A549 treated with AZD2906 at 1 μM for 4 hours (cell line): ENCODE measurements at places on chromosomes 12 and 14. TPM values are rescaled to one million over a fixed set of nuclear protein-coding genes. Genes with fewer than 3 reads are reported as not detected.

The MYH6 gene
- total RNA-seq, result 0.08 to 0.17 TPM (median 0.10 TPM) in 5 replicates

The CD27 gene
- total RNA-seq, result not detected in 5 replicates

The TCL1B gene
- not detected in 5 replicates for total RNA-seq

The PARP11 gene
- 1.6 to 2.1 TPM (median 1.8 TPM) in 5 replicates for total RNA-seq

The LHX5 gene
- 0.02 to 0.07 TPM (median 0.05 TPM) in 4 of 5 replicates, not detected in the other for total RNA-seq

The TMEM117 gene
- 1.3 to 2.2 TPM (median 1.7 TPM) in 5 replicates for total RNA-seq

The SERPINA10 gene
- total RNA-seq, result not detected in 5 replicates

The ALDH1L2 gene
- 2.5 to 4.0 TPM (median 3.5 TPM) in 5 replicates for total RNA-seq

The RPL10L gene
- total RNA-seq, result not detected in 5 replicates

The LRRK2 gene
- total RNA-seq, result 1.2 to 1.8 TPM (median 1.4 TPM) in 5 replicates

The YARS2 gene
- 29.3 to 34.8 TPM (median 32.1 TPM) in 5 replicates for total RNA-seq

The CLEC14A gene
- not detected in 5 replicates for total RNA-seq

The TAMALIN gene
- 0.60 to 1.1 TPM (median 0.95 TPM) in 5 replicates for total RNA-seq

The KRT86 gene
- total RNA-seq, result 30.0 to 47.3 TPM (median 45.3 TPM) in 5 replicates

The WNT1 gene
- 0.09 to 0.17 TPM (median 0.13 TPM) in 5 replicates for total RNA-seq

The RNASE3 gene
- not detected in 5 replicates for total RNA-seq

The TAS2R14 gene
- 0.44 to 0.81 TPM (median 0.78 TPM) in 5 replicates for total RNA-seq

The AMN gene
- total RNA-seq, result 0.14 to 0.48 TPM (median 0.28 TPM) in 5 replicates

The BDKRB1 gene
- total RNA-seq, result 0.25 to 0.62 TPM (median 0.34 TPM) in 5 replicates
